Psoas muscle (tissue), 8 donors: ENCODE measurements at places on chromosomes 6 and 20. TPM values are rescaled to one million over a fixed set of nuclear protein-coding genes. Genes with fewer than 3 reads are reported as not detected.

DXO gene
- 9.2 TPM for polyA plus RNA-seq

DPPA5 gene
- polyA plus RNA-seq, result not detected

- DNase-seq, result no peak
Observed at GRCh38 chr6:44630125-44631028, 242.9 kb downstream of the CDC5L start.

GRCh38 chr20:58097429-58097828 is 131.0 kb downstream of the ANKRD60 start:
- no peak for DNase-seq

DNA sequence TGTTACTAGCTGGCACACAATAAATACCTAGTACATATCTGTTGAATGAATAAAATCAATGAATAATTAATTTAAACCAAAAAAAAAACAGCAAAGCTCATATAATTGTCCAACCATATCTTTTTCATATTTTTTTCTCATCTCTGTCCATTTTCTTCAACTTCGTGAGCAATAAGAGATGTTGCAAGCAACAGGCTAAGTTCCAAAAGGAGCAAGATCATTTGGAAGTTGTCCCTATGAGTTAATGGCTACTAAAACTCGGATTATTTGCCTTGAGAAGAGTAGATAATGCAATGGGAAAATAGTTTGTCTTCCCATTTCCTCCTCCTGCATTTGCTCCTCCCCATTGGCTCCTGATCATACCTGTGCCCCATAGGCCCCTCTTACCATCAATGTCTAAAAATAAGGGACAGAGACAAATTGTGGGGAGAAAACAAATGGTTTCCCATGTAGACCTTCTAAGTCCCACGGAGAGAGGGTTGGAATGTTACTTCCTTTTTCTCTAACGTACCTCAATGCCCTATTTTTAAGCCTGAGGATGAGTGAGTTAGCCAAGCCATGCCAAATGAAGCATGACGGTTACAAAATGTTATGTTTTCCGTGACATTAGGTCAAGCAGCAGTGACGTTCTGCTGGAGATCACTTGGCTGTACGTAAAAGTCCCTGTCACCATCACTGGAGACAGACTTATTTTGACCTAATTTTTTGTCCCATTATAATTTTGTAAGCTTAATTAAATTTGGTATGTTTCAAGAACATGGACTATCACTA is 217.3 kb upstream of the PREP start:
- DNase-seq, result no peak

GRCh38 chr20:9978397-9979004 is 56.3 kb upstream of the ANKEF1 start:
- no peak for DNase-seq

GRCh38 chr20:59571151-59571550 is 33.2 kb upstream of the PHACTR3 start:
- DNase-seq, result no peak

- no peak for DNase-seq
Observed at GRCh38 chr6:20198775-20199174, 13.5 kb downstream of the MBOAT1 start.
